Astrocyte (in vitro differentiated cells and primary cell): ENCODE measurements at places on chromosomes 5 and 9. TPM values are rescaled to one million over a fixed set of nuclear protein-coding genes. Genes with fewer than 3 reads are reported as not detected.

DNA sequence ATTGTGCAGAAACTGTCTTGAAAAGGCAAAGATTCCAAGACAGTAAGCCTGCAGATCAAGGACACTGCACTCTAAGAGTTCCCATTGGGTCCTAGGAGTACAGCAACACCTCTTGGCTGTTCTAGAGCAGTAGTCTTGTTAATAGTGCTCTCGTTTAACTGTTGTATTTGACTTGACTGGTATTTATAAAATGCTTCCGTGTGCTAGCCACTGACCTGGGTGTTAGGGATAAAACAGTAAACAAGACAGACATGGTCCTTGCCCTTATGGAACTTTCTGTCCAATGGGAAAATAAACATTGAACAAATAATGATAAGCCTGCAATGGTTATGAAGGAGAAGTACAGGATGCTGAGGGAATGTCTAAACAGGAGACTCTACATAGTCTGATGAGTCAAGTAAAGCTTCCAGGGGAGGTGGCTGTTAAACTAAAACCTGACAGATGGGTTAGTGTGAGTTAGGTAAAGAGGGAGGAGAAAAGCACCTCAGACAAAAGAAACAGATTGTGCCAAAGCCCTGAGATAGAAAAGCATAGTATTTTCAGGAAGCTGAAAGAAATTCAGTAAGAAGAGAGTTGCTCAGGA, 33.3 kb downstream of the TDRD7 start:
- no peak for DNase-seq

DNA sequence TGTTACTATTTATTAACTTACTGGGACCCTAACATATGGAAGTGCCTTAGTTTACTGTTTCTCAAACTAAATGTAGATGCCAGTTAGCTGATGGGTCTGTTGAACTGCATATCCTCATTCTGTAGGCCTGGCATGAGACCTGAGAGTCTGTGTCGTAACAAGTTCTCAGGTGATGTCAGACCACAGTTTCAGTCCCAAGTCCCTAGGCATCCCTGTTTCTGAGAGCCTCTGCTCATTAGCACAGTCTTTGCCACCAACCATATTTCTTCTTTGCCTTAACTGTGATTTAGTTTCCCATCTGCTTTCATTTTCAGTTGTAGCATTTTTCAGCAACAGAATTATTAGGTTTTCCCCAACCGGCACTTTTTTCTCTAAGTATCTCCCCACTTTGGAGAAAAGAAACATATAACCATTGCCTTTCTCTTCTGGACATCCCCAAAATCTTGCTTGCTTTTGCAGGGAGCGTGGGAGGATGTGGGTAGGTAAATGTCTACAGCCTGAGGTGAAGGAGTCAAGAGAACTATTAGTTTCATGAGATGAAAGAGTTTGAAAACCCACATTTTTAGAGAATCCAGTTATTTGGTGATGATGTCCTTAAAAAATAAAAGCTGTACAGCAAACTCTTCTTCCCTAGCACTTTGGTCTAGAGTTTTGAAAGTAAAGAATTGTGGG, 74.6 kb downstream of the NUDT12 start:
- DNase-seq: no peak

DNA sequence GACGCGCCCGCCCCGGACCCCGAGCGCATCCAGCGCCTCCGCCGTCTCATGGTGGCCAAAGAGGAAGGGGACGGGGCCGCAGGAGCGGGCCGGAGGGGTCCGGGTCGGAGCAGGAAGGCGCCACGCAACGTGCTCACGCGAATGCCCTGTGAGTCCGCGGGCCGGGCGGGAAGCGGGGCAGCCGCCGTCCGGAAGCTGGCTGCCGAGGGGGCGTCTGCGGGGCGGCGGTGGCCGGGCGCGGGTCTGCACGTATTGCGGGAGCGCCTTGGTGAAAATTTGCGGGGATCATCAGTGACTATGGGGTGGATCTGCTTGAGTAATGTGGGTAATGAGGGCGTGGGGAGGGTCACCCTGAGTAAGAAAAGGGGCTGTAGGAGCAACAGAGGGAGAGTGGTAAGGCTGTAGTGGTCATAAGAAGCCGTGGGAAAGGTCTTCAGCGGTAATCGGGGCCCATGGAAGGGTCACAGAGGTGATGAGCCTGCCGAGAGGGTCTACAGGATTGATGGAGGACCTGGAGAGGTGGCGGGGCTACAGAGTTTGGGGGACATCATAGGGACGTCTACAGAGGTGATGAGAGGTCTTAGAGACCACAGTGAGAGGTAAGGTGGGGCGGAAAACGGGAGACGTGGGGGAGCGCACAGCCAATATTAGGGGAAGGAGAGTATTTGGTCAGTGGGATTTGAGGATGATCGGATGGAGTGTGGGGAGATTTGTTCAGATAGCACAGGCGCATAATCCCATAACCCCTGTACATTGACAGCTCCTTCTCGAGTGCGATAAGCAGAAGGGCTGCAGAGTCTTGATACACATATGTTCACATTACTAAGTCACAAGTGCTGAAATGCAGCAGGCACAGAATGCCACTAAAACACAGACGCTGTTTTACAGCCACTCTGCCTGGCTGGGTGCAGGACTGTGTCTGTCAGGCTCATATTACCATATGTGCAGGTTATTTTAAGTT, 819 bp downstream of the LSM11 start:
- no peak for DNase-seq

Gene FBXW11
- total RNA-seq: 64.7 and 65.9 TPM in 2 replicates

- DNase-seq: peak; percentile 68
These were observed 398.2 kb downstream of the NFIB start for GRCh38 chr9:13915591-13916301.

DNA sequence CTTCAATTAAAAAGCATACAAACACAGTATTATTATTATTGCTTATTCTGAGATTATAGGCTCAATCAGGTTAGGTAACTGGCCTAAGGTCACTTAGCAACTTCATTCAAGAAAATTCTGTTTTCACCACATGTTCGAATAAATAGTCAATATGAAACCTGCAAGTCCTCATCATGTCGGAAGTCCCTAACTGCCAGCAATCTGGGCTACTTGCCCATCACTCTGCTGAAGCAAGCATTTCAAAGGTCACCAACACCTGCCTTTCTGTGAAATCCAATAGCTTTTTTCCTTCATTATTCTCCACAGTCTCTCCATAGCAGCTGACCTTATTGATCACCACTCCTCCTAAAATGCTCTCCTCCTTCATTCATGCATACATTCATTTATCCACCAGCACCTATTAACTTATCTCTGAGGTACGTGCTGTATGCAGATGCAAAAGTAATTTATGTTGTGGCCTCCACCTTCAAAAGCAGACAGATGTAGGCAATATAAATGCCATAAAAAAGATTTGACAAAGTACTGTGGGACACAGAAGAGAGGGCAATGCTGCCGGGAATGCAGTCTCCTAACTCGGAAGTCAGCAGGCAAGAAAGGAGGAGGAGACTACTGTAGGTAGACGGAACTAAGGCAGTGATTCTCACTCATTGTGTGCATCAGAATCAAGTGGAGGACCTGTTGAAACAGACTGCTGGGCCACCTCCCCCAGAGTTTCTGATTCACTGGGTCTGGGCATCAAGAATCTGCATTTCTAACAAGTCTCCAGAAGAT, 310.9 kb downstream of the BNC2 start:
- no peak for DNase-seq

DNA sequence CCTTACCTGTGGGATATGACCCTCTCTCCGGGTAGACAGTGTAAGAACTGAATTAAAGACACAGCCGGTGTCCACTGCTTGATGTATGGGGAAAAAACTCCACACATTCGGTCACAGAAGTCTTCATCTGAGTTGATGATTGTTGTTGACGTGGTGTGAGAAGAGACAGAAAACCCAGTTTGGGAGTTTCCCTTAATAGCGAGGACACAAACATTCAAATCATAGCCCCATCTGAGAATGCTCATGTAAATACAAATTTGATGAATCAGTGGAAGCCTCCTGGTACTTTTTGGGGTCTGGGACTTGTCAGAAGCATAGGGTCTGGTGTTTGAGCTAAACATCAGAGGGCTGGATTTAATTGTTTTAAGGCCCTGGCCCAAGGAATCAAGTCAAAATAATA, 11.0 kb downstream of the HAVCR1 start:
- DNase-seq: no peak

DNA sequence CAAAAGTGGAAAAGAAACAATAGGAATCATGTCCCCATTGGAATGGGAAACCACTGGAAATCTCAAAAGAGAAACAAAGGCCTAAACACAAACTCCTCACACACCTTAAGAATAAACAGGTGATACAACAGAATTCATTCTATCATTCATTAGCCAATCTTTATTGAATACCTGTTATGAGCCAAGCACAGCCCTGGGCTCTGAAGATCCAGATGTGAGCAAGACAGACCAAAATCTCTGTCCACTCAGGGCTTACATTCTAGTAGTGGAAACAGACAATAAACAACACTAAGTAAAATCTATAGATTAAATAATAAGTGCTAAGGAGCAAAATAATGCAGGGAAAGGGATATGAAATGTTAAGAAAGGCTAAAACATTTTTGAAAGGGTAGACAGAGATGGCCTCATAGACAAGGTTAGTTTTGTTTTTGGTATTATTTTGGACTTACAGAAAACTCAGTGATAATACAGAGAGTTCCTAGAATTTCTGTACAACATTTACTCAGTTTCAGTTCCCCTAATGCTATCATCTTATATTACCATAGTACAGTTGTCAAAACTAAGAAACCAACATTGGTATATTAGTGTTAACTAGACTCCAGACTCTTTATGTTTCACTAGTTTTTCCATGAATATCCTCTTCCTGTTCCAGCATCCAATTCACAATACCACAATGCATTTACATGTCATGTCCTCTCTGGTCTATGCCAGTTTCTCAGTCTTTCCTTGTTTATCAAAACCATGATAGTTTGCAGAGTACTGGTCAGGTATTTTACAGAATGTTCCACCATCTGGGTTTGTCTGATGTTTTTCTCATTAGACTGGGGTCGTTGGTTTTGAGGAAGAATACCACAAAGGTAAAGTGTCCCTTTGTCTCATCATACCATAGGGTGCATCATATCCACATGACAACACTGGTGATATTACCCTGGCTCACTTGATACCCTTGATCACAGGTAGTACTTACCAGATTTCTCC, 103.7 kb downstream of the SIL1 start:
- DNase-seq: no peak
